GM23248 (cell line): ENCODE measurements at places on chromosomes 11 and 22.

DNA sequence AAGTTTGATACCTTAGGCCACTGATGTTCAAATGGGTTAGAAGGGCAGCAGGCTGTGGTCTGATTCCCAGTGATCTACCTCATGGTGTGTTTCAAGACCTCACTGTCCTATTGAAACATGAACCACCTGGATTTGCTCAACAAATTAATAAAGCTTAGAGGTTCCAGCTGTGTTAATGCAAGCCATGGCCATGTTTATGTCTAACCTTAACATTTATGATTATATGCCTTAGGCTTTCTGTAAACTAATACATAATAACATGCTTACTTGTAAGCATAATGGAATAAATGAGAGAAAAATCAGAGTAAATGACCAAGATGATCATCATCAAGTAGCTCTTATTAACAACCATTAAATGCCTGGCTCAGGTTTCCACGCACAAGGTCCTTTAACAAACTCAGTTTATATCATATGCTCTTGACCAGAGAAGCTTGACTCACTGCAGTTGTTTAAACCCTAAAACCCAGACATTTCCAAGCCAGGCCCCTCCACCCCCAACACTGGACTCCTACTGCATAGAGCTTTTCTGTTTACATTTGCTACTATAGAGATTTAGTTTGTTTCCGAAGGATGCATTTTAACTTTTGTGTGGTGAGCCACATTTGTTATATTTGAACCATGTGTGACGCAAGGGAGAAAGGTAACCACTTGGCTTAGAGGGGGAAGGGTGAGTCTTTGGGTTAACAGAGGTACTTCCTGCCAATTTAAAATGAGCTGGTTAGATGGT lies 43.7 kb downstream of the KREMEN1 start:
- no peak for DNase-seq

- peak; percentile 89 for DNase-seq
Observed at GRCh38 chr11:64000026-64000739, 13.9 kb downstream of the OTUB1 start.

DNA sequence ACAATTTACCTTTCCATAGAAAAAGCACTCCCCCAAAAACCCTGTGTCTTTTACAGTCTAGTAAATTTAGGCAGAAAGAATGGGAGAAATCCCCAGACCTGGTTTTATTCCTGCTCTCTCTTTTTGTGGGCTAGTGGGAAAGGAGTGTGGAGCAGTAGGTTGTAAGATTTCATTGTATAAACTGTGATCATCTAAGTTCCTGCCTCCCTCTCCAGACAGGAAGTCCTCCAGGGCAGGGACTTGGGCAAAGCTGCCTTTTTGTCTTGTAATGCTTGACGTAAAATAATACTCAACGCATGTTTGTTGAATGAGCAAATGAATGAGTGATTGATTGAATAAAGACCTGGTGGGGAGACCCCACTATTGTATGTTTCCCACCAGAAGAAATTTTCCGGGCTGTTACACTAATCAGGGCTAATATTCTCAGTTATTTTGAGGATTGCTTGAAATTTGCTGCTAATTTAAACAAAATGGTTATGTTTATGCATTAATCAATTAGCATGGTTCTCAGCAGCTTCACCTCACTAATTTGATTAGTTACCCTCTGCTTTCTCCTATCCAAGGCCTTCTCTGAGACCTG lies 36.3 kb downstream of the CSNK2A3 start:
- DNase-seq = no peak

- peak; percentile 9 for DNase-seq
Observed at GRCh38 chr11:14764579-14765527, 121.2 kb downstream of the PDE3B start.

- DNase-seq = no peak
Observed at GRCh38 chr11:9041747-9042146, 37.9 kb upstream of the NRIP3 start.

DNA sequence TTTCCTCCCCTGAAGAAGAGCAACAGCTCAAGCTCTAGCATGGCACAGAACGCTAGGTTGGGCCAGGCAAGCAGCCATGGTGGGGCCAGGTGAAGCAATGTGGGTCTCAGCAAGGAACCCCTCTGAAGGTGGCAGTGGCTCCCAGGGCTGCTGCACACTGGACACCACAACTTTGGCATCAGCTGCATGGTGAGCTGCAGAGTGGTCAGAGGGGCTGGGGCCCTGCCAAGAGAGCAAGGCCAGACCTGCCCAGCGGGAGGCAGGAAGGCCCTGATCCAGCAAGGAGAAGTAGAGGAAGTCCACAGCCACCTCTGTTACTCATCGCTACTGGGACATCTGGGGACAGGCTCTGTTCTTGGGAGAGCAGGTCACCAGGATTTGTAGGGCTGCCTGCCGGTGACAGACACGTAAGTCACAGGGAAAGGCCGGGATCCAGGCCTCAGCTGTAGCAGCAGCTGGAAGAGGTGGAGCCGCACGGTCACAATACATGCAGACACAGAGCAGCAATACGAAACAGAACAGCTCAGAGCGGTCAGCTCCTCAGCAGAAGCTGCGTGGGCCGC lies 12.4 kb downstream of the CYB561A3 start:
- no peak for DNase-seq

GRCh38 chr22:39144101-39144767 lies 8.2 kb downstream of the CBX7 start:
- DNase-seq = peak; percentile 73

- no peak for DNase-seq
Observed at GRCh38 chr11:8026982-8027381, 39.8 kb downstream of the EIF3F start.

- peak; percentile 21 for DNase-seq
Observed at GRCh38 chr11:9092853-9093778, 1.7 kb upstream of the SCUBE2 start.

- DNase-seq = no peak
Observed at GRCh38 chr11:44125598-44125997, 30.1 kb downstream of the EXT2 start.

DNA sequence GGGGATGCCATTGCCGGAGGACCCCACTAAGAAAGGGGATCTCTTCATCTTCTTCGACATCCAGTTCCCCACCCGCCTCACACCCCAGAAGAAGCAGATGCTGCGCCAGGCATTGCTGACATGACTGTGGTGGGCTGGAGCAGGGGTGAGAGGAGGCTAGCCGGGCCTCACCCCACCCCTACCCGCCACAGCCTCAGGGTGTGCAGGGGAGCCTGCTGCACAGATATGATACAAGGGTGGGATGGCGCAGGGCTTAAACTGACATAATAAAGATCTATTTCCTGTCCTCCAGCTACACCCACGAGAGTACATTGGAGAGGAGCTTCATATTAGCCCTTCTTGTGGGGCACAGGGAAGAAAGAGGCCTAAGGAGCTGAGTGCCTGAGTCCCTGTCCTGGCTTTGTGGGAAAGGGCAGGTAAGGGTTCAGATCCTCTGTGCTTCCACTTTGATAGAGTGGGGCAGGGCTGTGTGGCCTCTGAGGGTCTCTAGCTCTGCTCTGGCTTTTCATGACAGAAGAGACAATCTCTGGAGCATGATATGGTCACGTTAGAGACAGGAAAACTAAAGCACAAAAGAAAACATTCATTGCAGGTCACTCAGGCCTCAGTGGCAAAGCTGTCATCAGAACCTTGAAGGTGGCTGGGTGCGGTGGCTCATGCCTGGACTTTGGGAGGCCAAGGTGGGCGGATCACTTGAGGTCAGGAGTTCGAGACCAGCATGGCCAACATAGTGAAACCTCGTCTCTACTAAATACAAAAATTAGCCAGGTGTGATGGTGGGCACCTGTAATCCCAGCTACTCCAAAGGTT lies 12.4 kb downstream of the UCP2 start:
- no peak for DNase-seq

GRCh38 chr11:126198648-126199047 lies 12.8 kb downstream of the RPUSD4 start:
- no peak for DNase-seq
